Activated CD8-positive, alpha-beta memory T cell treated with anti-CD3 and anti-CD28 coated beads for 1 hour (primary cell): ENCODE measurements at places on chromosomes 7 and 10.
A peak's percentile ranks its signal among the peaks of the same experiment; 100 is the strongest.

- no peak for DNase-seq
These were observed 50.1 kb downstream of the CYP26A1 start for GRCh38 chr10:93123766-93124165.

DNA sequence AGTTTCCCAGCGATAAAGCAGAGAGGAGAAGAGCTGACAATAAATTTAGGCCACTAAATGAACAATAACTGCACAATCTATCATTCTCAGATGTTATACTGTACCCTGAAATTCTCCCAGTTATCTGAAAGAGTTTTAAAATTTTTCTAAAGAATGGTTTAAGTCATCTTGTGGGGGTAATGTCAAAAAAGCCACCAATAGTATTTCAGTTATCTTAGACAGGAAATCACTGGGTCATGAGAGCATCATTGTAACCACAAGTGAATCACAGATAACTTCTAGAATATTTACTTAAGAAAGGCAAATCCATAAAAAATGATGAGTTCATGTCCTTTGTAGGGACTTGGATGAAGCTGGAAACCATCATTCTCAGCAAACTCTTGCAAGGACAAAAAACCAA, 147.1 kb downstream of the DNAJB9 start:
- DNase-seq, result no peak

DNA sequence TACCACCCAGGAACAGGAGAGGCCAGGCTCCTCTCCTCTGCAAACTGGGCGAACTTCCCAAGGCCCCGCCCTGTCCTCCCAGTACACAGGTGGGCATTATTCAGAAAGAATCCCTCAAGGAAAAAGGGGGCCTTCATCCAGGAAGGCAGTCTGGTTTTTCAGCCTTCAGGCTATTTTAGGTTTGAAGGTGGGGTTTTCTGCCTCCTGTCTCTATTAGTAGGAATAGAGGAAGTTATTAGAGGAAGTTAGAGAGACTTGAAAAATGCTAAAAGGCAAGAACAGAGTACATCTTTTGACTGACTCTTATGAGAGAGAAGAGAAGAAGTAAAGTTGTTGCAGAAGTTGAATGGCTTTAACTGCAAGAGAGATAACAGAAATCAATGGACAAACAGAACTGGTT, 250.9 kb upstream of the SORCS1 start:
- no peak for DNase-seq

GRCh38 chr10:81367132-81367531, 507.9 kb upstream of the NRG3 start:
- no peak for DNase-seq

DNA sequence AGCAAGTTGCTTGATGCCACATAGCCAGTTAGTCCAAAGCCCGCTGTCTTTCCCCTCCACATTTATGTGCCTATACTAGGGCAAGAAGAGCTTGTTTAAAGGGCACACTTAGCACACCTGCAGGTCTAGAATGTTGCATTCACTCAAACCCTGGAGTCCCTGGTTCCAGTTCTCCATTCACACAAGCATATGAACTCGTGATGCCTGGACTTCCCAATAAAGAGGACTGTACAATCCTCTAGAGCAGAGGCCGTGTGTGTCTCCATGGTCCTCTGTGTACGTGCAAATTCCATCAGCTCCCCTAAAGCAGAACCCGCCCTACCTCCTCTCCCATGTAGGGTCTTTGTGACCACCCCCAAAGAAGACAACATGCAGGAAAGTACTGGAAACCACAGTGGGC, 3.0 kb upstream of the SH3PXD2A start:
- no peak for DNase-seq

DNA sequence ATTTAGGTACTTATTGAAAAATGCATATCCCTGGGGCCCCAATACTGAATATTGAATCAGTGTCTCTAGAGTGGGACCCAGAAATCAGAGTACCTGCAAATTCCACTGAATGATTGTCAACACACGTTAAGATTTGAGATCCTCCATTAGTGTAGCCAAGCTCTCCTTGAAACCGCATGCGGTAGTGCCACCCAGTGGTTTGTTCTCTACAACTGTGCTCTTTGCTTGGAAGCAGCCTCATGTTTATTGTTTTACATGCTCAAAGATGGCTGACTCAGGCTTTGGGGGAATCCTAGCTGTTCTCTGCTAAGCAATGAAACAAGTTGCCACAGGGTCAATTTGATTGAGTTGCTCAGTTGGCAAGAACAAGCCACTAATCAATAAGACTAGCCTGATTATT, 340.2 kb upstream of the CELF2 start:
- DNase-seq, result no peak

GRCh38 chr10:92849234-92849525, 860 bp downstream of the EXOC6 start:
- DNase-seq, result no peak

GRCh38 chr10:86291616-86292340, 74.8 kb downstream of the GRID1 start:
- no peak for DNase-seq

DNA sequence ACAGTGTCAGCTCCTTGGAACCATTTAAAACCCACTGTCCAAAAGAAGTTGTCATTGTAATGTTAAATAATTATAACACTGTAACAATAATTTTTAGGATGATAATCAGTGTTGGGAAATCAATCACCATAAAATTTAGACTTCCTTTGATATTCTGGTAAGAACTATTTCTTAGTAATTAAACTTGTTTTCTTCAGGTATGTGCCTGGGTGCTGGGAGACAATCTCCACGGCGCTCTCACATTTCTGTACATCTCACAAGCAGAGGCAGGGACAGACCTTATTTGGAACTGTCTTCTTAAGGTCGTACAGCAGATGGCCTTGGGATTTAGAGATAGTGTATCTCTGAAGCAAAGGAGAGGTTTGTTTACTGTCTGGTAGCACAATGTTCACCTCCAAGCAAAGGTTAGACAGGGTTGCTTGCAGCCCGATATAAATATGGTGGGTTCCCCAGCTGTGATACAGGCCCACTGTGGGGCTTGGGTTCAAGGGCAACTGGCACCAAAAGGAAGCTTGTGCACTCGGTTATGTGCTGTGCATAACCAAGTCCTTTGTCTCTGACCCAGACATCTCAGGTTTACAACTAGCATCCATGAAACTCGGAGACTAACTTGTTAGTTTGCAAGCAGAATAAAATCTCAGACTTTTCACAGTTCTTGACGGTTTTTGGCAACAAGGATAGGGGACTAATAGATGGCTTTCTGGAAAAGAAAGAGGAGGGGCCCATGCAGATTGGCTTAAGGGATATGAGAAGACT, 125.5 kb downstream of the RNF32 start:
- DNase-seq, result no peak

DNA sequence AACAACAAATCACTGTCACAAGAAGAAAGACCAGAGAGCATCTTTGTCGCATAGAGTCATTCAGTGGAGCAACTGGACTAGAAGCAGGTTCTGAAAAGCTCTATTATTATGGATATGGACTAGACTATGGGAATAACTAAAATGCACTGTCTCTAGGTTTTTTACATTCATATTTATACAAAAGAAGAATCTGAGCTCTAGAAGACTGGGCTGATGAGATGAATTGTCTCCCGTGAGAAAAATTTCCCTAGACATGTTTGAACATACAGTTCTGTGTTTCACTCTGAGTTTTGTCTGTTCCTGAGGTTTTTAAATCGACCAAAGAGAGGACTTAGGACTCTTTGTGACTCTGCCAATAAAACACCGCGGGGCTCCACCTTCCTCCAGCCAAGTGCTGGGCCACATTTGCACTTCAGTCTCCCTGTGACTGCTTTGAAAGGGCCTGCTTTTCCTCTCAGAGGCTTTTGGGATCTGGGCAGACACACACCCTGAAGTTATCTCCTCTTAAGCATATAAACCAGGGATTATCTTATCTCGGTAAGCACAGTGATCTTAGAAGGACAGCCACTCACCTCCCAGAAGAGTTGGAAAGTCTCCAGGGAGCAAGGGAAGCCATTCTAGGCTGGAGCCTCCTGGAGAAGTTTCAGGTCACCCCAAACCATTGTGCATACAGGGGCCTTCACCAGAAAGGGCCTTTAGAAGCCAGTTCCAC, 101.0 kb upstream of the JCAD start:
- no peak for DNase-seq

GRCh38 chr10:20256969-20257368, 440.7 kb downstream of the PLXDC2 start:
- DNase-seq, result no peak

GRCh38 chr7:51311166-51311565, 5.4 kb downstream of the COBL start:
- no peak for DNase-seq

GRCh38 chr10:122083478-122084025, 94.6 kb downstream of the TACC2 start:
- no peak for DNase-seq

DNA sequence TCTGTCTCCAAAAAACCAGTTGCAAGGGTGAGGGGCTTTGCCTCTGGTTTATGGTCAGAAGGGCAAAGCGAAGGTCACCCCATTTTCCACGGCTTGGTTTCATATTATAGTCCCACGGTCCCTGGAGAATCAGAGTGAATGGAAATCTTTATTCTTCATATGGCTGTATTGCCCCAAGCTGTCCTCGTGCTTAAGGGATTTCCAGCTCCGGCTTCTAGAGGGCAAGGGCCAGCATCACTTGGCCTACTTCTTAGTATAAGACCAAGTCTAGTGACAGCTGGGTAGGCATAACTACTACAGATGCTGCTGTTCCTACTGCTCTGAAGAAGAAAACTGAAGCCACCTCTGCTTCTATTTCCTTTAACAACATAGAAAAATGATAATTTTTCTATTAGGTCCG, 63.2 kb downstream of the PARP12 start:
- DNase-seq, result no peak

- DNase-seq, result no peak
These were observed 45.9 kb upstream of the GNAI1 start for GRCh38 chr7:80088705-80089104.

DNA sequence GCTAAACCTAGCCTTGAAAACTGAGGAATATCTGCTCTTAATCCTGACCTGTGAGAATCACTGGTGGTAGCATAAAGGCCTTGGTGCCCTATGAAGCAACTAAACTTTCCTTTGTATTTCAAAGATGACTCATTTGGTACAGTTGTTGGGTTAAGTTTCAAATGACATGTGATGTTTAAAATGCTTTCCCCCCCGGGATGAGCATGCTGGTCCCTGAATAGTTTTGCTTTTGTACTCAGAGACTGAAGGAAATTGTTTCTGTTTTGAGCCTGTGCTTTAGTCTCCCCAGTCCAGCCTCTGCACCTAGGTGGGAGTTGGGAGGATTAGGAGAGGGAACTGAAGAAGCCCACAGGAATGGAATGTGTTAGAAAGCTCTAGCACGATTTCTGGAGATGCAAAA, 258.9 kb upstream of the NPY start:
- DNase-seq, result no peak

- no peak for DNase-seq
These were observed 141.9 kb downstream of the ELFN1 start for GRCh38 chr7:1811850-1812508.

- no peak for DNase-seq
These were observed 47.5 kb downstream of the CAMK2B start for GRCh38 chr7:44277851-44278250.

- no peak for DNase-seq
These were observed 457.4 kb upstream of the GALNT17 start for GRCh38 chr7:70674571-70675010.

- no peak for DNase-seq
These were observed 510.2 kb downstream of the RPS24 start for GRCh38 chr10:78543749-78544362.

GRCh38 chr7:66604198-66604597, 24.5 kb upstream of the KCTD7 start:
- DNase-seq, result no peak

GRCh38 chr10:36185097-36185496, 543.0 kb upstream of the FZD8 start:
- no peak for DNase-seq

- DNase-seq, result no peak
These were observed 478 bp upstream of the ZNF22 start for GRCh38 chr10:45000138-45000751.

GRCh38 chr7:99699946-99700345, 20.1 kb upstream of the CYP3A5 start:
- DNase-seq, result no peak

- no peak for DNase-seq
These were observed 370.1 kb downstream of the PRPF18 start for GRCh38 chr10:13956826-13957225.

- DNase-seq, result no peak
These were observed 690.9 kb downstream of the NXPH1 start for GRCh38 chr7:9124320-9124719.

- no peak for DNase-seq
These were observed 49.4 kb downstream of the CAV1 start for GRCh38 chr7:116574025-116574822.

- DNase-seq, result no peak
These were observed 153.8 kb upstream of the HDAC9 start for GRCh38 chr7:18341756-18342155.

DNA sequence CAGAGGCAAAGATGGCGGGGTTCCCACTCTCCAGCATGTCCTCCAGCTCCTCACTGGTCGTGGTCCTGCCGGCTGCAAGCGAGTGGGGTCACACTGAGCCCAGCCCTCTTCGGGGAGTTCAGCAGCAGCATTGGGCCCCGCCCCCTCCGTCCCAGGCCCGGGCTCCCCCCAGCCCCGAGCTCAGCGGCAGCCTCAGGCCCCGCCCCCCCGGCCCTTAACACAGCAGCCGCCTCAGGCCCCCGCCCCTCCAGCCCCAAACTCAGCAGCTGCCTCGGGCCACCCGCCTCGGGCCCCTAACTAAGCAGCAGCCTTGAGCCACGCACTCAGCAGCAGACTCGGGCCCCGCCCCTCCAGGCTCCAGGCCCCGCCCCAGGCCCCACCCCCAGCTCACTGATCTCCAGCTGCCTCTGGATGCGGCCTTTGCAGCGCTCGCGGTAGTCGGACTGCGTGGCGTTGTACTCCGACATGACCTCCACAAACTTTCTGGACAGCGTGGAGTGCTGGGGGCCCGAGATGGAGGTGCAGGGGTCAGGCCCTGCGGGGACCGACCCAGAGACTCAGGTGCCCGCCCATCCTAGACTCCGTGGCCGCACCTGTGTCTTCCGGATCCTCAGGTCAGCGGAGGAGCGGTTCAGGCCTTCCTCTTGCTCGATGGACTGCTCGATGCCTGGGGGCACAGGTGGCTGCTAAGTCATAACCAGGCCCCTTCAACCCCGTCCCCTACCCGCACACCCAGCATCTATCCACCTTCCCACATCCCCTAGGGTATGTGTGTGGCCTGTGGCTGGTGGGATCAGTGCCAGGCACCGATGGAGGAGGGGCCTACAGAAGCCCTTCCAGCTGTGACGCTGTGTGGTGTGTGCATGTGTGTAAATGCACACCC, 15.5 kb downstream of the STX1A start:
- DNase-seq, result no peak

- peak; percentile 83 for DNase-seq
These were observed at the start of gene ARHGAP19 for GRCh38 chr10:97292097-97292861. Gene ARHGAP19, minus strand, starts transcription at chr10:97292637. Its CDS starts 10 bp downstream, at chr10:97292627.

- no peak for DNase-seq
These were observed 4.3 kb upstream of the GSTO1 start for GRCh38 chr10:104250371-104250770.
